ENCODE measurements at places on chromosomes 1 and 21.

GRCh38 chr1:157993147-157993917 is at the start of gene KIRREL1:
Gene KIRREL1 (plus strand): TSS chr1:157993645. CDS start chr1:157993677, 32 bp downstream.
- DNase-seq: peak; percentile 49

DNA sequence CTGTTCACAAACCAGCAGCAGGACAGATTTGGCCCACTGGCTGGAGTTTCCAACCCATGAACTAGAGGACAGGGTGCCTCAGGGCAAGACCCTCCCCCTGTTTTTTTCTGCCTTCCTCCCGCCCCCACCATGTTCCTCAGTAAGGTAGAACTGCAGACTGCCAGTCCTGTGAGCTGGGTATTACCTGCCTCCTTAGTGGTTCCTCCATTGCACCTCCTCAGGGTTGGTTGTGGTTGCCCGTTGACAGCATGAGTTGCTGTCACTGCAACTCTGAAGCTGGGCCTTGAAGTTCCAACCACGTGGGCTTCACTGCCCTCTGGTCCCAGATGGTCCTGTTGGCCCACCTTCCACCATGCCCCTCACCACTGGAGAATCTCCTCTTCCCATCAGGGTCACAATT is 28.8 kb downstream of the TENT5C start:
- DNase-seq: no peak

DNA sequence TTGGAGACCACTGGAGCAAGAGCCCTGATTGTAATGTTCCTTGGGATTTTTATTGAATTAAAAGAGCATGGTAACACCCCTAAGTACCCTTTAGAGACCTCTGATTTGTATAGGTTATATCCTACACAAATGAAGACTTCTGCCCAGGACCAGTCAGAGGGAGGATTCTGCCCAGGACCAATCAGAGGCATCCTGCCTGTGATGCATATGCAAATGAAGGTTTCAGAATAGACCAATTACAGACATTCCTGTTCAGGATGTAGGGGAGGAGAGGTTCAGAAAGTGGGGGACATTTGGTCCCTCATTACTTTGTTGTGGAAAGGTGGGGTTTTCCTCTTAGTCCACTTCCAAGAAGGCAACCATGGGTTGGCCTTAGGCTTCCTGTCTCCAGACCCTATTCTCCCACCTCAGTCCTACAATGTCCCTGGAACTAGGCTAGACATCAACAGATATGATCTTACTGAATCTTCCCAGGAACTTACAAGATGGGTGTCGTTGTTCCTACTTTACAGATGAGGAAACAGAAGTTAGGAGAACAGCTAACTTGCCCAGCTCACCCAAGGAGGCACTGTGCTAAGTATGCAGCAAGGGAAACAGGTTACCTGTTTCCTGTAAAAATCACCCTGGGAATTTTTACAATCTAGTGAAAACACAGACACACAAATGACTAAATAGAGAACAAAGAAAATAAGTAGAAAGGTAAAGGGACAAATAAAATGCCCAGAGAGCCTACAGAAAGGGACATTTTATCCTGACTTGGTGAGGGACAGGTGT is 36.8 kb upstream of the SFPQ start:
- DNase-seq: no peak

DNA sequence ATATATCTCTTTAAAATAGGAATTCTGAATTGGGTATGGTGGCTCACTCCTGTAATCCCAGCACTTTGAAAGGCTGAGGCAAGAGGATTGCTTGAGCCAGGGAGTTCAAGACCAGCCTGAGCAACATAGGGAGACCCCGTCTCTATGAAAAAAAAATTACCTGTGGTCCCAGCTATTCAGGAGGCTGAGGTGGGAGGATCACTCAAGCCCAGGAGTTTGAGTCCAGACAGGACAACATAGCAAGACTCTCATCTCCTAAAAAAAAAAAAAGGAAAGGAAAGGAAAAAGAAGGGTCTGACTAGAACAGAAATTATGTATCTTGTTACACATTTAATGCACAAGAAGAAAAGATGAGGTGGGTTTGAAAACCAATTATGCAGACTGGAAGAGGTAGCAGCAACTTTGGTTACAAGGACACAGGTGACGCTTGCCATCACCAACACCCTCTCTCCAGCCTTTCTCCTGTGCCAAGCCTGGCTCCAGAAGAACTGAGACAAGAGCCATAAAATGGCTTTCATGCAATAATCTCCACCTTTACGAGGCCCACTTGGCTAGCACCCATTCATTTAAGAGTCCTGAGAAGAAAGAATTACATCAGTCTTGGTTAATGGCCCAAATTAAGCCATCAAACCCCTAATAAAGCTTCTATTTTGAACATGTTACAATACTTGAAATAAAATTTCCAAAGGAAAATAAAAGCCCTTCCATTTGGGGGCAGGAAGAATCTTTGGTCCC is 4.8 kb upstream of the SELENBP1 start:
- DNase-seq: no peak

DNA sequence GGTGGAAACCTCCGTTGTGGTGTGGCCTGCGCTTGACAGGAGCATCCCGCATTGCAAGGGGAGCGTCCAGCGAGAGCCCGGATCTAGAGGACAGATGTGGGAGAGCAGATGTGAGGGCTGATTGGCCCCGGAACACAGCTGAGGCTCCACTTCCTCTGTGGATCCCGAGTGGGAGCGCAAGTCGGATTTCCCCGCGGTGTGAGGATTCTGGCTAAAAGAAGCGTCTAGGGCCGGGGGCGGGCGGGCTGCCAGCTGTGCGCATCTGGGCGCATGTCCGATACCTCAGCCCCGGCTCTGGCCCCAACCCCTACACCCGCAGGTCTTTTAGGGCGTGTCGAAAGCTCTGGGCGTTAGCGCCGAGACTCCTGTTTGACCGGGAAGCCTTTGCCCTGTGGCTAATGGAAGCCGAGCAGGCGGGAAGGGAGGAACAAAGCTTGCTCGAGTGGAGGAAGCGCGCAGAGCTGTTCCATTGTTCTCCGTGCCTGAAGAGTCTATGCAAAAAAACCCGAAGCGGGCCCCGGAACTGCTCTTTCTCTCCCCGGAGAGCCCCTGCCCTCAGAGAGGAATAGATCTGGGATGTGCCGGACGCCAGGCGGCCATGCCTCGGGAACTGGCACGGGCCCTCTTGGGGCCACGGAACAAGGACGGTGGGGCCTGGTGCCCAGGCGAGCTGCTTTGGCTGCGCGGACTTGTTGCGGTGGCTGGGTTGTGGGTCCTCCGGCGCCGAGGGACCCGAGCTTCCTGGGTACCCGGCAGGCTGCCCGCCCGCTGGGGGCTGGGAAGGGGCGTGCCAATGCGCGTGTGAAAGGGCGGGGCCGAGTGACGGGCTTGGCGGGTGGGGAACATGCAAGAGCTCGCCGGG is 111.1 kb downstream of the NAV1 start:
- no peak for DNase-seq

DNA sequence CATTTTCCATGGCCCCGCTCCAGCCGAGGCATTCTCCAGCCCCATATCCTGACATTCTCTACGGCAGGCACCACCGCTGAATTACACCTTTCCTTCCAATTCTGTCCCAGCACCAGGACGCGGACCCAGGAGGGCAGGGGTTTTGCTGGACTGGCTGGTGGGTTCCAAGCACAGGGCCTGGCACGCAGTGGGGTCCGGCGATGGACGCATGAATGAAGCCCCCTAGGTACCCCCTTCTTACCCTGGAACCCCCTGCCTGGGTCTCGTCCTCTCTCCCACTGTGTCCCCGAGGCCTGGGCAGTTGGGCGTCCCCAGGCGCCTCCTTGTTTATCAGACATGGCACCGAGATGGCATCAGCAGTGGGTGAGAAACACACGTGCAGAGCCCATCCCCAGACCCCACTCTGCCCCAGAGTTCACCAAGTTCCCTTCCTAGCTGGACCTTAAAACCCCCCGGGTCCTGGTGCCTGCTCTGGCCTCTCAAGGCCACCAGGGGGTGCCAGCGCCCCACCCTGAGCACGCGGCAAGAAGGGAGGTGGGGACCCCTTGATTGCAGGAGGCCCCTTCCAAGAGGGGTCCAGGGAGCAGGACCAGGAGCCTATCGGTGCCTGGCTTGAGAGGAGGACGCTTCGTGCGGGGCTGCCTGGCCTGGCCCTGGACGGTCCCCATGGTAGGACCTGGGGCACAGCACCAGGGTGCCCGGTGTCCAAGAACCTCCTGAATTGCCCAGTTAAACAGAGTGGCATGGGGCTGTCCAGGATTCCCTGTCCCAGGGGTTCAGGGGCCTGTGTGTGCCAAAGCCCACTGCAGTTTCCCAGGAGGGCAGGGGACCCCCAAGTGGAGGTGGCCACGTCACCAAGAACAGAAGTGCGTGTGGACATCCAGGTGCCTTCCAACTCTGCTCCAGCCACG is 46.1 kb downstream of the MEGF6 start:
- no peak for DNase-seq

- DNase-seq: no peak
Measured at GRCh38 chr1:77143529-77144121, 75.6 kb downstream of the PIGK start.

- DNase-seq: no peak
Measured at GRCh38 chr1:175539986-175540385, 203.4 kb downstream of the TNR start.

DNA sequence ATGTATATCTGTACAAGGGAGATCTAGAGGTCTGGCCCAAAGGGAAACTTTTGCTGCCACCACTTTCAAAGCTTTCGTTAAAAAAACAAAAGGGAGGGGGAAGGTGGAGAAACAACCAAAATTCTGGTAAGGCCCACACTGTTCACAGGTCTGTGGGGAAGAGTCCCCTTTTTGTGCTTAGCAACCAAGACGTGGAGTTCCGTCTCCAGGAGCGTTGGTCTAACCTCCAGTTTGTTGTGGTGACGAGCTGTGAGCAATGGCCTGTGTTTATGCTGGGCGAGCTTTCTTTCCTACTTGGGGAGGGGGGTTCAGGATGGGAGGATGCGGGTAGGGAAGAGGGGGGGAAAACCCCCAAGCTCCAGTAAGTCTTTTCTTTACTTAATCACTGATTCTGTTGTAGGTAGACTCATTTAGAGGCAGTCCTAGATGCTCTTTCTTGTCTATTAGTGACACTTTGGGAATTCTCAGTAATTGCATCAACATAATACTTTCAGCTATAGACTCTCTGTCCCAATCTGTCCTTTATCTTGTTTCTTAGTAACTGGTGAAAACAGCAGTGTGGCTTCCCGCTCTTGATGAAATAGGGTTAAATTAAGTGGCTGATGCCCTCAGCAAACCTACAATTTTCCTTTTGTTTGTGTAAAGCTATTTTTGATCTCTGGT is 1.5 kb downstream of the HIPK1 start:
- no peak for DNase-seq

DNA sequence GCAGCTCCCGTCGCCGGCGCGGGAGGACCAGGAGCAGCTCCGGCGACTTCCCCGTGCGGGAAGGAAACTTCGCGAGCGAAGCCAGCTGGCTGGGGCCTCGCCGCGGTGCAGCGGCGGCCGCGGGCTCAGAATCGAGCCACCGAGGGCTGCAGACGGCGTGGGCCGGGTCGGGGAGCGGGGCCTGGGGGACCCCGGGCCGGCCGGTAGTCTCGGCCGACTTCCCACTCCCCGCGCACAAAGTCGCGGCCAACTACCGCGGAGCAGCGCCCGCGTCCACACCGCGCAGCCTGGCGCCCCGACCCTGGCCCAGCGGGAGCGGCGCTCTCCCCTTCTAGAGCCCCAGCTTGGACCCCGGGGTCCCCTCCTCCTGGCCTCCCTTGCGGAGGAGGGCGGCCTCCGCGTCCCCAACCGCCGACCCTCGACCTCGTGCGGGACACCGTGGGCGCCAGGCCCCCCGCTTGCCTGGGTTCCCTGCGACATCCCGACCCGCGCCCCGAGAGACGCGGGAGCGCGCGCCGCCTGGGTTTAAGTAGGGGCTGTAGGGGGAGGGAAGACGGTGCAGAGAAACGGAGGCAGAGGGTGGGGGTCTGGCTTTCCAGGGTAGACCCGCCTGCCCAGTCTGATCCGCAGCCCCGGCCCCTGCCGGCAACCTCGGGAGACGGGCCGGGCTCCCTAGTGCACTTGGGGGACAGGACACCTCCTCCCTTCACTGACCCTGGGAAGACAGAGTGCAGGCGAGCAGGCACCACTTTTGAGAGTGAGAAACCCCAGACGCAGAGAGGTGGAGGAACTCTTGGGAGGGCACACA is 4.7 kb downstream of the PRDM16 start:
- DNase-seq: no peak

GRCh38 chr1:176778056-176778455 is 315.1 kb downstream of the PAPPA2 start:
- DNase-seq: no peak

DNA sequence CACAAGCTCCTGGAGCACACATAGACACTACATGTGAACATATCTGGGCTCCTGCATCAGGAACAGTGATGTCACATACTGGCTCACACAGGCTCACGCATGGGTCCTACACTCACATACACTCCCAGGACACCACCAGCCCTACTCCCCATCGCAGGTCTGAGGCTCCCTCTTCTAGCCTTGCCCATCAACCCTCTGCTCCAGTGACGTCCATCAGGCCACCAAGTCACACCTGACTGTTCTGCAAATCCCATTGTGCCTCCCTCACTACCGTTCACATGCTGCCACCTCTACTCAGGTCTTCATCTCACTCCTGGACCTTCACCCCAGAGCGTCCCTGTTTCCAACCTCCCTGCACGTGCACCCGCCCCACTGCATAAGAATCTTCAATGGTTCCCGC is 18.1 kb downstream of the TFAP2E start:
- DNase-seq: no peak
